ENCODE measurements at places on chromosomes 11 and 22.

- DNase-seq, result no peak
Measured at GRCh38 chr22:28369854-28370253, 309.8 kb downstream of the TTC28 start.

- DNase-seq, result no peak
Measured at GRCh38 chr22:40367342-40367741, 3.1 kb upstream of the SGSM3 start.

DNA sequence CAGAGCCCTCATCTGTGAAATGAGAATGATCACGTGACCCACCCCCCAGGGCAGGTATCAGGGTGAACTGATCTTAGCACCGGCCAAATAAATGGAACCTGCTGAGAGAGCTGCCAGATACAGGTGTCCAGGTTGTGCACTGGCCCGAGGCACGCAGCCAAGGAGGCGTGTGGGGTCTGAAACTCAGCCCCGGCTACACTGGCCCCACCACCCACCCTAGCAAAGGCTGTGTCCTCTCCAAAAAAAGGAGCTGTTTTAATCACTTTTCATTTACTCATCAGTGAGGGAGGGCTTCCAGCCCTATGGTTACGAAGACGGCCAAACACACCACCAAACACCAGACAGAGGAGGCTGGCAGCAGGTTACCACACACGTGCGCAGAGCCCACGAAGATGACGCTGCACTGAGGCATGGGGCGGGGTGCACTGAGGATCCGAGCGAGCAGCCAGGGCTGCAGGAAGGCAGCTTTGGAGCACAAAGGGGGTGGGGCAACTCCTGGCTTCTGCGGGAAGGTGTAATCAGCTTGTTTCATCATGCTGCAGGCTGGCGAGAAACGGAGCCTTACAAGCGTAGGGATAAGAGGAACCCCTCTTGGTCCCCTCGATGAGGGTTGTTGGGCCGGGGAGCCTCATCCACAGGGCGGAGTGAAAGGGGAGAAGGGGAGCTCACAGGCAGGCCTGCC, 19.5 kb upstream of the SLC22A12 start:
- DNase-seq, result no peak

DNA sequence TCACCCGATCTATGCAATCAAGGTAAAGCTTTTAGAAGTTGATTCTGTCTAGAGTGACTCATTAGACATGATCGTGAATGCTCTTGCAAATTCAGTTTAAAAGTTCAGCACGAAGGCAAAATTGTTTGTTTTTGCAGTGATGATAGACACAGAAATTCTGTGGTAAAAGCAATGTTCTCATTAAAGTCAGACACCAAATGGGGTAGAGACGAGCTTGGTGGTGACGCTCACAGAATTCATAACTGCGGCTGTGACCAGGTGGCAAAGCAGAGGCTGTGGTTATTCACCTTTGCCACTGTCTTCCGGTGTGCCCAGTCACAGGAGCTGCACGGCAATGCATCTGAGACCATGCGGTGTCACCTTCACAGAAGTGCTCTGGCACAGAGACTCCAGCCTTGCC, 83.4 kb downstream of the WNT7B start:
- no peak for DNase-seq

GRCh38 chr11:35566181-35566580, 40.8 kb upstream of the PAMR1 start:
- no peak for DNase-seq

DNA sequence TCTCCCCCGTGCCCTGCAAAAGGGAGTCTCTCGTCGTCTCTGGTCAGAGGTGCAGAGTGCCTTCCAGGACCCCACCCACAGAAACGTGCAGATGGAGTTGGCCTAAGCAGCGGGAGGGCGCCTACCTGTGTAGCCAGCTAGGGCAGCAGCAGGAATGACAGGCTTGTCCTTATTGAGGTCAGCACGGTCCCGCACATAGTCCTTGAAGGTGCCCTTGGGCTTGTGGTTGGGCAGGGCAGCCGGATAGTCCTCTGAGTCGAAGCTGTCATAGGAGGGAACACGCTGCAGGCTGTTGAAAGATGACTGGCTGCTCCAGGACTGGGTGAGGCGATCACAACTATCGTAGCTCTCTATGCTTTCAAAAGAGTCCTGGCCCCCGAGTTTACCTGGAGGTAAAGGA, 107.3 kb downstream of the ETS1 start:
- no peak for DNase-seq

GRCh38 chr22:50489363-50490243, 2.9 kb downstream of the MIOX start:
- no peak for DNase-seq

GRCh38 chr11:9905960-9906791, 242.3 kb downstream of the SWAP70 start:
- DNase-seq, result no peak

DNA sequence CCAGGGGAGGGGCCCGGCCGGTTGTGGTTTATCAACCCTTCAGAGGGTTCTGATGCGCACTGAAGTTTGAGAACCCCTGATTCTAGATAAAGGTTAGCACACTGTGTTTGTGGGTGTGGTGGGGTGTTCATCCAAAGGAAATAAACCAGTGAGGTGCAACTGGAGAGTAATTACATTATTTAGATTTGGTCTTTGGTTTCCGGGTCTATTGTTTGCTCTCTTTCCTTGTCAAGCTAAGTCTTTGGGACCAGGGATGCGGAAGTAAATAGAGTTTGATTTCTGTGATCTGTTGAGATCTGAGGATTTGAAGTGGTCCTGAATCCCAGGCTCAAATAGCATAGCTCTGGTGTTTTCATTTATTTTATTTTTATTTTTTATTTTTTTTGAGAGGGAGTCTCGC, 50.5 kb upstream of the CLMP start:
- no peak for DNase-seq

- DNase-seq, result no peak
Measured at GRCh38 chr11:131764649-131765048, 394.2 kb downstream of the NTM start.

DNA sequence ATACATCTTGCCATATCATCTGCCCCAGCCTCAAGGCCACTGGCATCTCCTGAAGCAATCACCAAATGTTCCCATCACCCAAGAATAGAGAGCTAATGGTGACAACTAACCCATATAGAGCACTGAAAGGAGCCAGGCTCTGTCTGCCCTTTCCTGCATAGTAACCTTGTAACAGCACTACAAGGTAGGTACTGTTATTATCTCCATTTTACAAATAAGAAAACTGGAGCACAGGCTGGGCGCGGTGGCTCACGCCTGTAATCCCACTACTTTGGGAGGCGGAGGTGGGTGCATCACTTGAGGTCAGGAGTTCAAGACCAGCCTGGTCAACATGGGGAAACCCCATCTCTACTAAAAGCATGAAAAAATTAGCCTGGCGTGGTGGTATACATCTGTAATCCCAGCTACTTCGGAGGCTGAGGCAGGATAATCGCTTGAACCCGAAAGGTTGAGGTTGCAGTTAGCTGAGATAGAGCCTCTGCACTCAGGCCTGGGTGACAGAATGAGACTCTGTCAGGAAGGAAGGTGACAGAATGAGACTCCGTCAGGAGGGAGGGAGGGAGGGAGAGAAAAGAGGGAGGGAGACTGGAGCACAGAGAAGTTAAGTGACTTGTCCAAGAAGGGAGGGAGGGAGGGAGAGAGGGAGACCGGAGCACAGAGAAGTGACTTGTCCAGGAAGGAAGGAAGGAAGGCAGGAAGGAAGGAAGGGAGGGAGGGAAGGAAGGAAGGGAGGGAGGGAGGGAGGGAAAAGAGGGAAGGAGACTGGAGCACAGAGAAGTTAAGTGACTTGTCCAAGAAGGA, 2.2 kb downstream of the SLC35F2 start:
- DNase-seq, result no peak

DNA sequence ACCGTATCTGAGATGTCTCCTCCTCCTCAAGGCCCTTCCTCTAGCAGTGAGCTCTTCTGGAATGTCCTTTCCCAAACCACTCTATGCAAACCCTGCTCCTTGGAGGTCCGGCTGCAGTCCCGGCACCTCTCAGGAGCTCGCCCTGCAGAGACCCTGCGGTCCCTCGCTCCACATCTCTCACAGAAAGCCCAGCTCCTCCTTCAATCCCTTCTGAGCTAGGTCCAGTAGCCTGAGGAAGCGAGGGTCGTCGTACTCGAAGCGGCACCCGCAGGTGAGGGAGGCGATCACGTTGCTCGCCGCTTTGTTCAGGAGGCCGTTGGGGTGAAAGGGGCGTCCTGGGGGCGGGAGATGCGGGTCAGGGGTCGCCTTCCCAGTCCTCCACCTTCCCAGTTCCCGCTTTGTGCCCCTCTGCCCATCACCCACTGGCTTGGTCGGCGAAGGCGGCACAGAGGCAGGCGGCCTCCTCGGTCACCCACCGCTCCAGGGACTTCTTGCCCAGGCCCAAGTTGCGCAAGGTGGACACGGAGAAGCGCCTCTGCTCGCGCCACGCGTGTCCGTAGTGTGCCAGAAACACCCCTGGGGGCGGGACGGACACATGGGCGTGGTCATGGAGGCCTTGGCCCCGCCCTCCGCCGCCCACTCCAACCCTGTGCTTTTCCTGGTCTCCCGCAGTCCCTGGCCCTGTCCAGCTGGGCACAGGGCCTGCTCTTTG, 21.5 kb upstream of the CYP2D6 start:
- no peak for DNase-seq

- DNase-seq, result no peak
Measured at GRCh38 chr11:80505771-80506170, 1064.9 kb upstream of the TENM4 start.

GRCh38 chr22:40156001-40156516, 21.7 kb upstream of the TNRC6B start:
- no peak for DNase-seq

DNA sequence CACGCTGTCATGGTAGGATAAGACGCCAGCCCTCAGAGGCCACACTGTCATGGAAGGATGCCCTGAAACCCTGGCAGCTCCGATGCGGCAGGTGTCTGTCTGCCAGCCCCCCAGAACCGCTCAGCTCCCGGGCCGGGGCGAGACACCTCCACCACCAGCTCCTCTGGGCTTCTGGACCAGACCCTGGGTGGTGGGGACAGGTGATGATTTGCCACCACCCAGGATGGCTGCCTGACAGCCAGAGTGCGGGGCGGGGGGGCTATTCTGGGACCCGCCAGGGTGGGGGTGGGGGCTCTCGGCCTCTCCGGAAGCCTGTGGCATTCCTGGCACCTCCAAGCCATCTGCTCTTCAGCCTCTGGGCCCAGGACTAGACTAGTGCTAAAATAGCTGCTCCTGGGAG, 9.4 kb downstream of the PHLDA2 start:
- DNase-seq, result no peak

GRCh38 chr22:37951305-37951704, 2.1 kb downstream of the C22orf23 start:
- DNase-seq, result no peak

DNA sequence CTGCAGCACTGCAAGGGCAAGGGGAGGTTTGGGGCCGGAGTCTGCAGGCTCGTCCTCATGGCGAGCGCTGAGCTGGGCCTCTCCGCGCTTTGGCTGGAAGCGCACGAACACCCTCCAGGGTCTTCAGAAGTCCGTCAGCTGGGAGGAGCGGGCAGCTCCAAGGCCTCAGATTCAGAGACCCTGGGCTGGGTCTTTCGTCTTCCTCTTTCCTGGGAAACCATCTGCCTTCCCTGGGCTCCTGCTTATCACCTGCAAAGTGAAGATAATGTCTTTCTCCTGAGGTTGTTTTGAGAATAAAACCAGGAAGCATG, 525.6 kb downstream of the BRD1 start:
- no peak for DNase-seq

- no peak for DNase-seq
Measured at GRCh38 chr11:31960126-31960525, 130.7 kb upstream of the RCN1 start.

DNA sequence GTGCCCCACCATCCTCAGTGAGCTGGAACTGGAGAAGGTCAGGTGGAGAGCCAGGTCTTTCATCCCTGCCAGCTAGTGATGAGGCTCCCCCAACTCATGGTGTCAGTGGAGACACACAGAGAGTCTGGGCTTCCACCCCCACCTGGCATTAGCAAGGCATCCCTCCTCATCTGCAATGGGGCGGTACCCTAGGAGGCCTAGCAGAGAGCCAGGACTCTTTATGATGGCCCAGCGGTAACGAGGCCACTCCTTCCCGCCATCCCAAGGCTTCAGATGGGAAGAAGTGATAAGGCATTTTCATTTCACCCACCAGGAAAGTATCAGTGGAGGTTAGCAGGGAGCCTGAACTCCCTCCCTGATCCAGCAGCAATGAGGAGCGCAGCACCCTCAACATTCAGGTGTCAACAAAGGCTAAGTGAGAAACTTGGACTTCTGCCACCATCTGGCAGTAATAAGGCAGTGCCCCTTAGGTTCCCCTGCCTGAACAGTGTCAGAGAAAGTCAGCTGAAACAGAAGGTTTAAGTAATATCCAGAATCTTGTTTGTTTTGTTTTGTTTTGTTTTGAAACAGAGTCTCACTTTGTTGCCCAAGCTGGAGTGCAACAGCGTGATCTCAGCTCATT, 40.5 kb upstream of the FBLN1 start:
- DNase-seq, result no peak

- no peak for DNase-seq
Measured at GRCh38 chr11:131713529-131714134, 343.2 kb downstream of the NTM start.

DNA sequence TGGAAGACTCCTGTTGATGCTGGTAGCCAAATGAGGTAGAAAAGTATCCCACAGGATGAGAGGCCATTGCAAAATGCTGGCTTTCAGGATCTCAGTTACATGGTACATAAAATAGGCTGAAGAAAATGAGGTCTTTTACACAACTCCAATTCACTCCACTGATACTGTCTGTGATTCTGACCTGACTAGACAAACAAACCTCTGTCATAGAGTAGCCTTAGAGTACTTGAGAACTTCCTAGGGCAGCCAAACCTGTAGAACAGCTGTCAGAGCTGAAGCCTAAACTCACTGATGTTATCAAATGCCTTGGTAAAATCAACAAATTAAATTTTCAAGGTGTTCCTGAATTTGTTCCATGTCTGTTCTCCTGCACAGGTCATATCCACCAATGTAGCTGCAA, 26.2 kb upstream of the POGLUT3 start:
- DNase-seq, result no peak

- DNase-seq, result no peak
Measured at GRCh38 chr11:3623121-3623520, 18.7 kb downstream of the ART5 start.

DNA sequence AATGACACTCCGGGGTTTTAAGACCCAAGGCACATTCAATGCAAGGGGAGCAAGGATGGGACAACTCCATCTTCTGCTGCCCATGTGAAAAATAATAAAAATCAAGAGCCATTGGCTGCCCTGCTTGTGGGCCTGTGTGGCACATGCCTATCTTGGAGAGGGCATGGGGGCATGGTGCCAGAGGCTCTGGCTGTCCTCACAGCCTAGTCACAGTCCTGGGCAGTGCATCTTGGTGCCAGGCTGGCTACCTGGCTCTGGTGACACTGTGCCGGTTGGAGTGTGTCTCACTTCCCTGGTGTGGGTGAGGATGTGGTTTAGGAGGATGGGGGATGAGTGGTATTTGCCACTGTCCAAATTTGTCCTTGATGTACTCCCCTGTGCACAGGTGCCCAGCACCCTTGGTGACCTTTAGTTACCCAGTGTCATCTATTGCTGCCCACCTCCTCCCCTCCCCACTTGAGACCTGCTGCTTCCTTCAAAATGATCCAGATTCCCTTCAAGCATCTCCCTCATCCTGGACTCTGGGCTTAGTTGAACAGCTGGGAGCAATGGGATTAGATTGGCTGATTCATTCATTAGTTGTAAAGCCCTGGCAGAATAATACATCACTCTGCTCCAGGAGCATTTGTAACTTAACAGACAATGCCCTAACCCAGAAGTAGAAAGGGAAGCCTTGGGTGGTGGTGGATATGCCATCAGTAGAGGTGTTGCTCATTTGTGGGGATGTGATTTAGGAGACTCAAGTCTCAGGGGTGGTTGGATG, 4.6 kb downstream of the TMEM86A start:
- no peak for DNase-seq

- DNase-seq, result no peak
Measured at GRCh38 chr11:90803831-90804230, 581.0 kb upstream of the CHORDC1 start.
